Activated naive CD8-positive, alpha-beta T cell treated with anti-CD3 and anti-CD28 coated beads, Interleukin-2, amount 10 ng/mL, durations not matched to agents 7 days and 5 days (primary cell): ENCODE measurements at places on chromosomes 7 and 10.
A peak's percentile ranks its signal among the peaks of the same experiment; 100 is the strongest.

GRCh38 chr10:24926557-24926956 is 25.8 kb downstream of the PRTFDC1 start:
- no peak for DNase-seq

DNA sequence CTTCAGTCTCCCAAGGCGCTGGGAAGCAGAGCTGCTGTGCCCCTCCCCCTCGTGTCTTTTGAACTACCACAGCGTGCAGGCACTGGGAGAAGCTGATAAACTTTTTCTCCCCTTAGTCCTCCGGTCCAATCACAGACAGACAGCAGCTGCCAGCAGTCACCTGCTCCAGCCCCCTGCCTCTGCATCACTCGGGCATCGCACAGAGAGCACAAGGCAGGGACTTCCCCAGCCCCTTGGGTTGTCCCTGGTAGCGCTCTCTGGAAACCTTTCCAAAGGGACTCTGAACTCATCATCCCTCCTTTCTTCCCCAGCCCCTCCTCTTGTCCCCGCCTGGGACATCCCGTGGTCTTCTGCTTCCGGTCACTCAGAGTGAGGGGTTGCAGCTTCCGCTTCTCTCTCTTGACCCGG is 1.4 kb upstream of the NEUROG3 start:
- no peak for DNase-seq

- DNase-seq = peak; percentile 49
These were observed 20.0 kb downstream of the KCNK18 start for GRCh38 chr10:117217196-117217761.

DNA sequence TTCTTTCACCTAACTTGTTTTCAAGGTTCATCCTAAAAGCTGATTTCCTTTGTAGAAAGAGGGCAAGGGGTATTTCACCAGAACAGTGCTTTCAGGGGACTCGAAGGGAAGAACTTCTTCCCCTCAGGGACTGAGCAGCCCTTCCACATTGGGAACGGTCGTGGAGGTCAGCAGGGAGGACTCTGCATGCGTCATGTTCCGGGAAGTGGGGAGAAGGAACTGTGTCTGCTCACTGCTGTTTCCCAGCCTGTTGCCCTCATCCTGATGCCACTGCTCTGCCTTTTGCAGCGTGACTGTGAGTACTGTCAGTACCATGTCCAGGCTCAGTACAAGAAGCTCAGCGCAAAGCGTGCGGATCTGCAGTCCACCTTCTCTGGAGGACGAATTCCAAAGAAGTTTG is 27.2 kb downstream of the MCM10 start:
- no peak for DNase-seq

- no peak for DNase-seq
These were observed 278.2 kb upstream of the TEX47 start for GRCh38 chr7:89073776-89074175.
